ENCODE measurements at places on chromosomes 13 and 19.
A peak's percentile ranks its signal among the peaks of the same experiment; 100 is the strongest.

- no peak for DNase-seq
Measured at GRCh38 chr19:46461537-46461936, 9.8 kb downstream of the PNMA8A start.

GRCh38 chr13:46817838-46818476 is 21.0 kb upstream of the ESD start:
- no peak for DNase-seq

- no peak for DNase-seq
Measured at GRCh38 chr13:112447761-112448603, 71.8 kb downstream of the SPACA7 start.

GRCh38 chr13:110023729-110024644 is 237.6 kb upstream of the IRS2 start:
- no peak for DNase-seq

DNA sequence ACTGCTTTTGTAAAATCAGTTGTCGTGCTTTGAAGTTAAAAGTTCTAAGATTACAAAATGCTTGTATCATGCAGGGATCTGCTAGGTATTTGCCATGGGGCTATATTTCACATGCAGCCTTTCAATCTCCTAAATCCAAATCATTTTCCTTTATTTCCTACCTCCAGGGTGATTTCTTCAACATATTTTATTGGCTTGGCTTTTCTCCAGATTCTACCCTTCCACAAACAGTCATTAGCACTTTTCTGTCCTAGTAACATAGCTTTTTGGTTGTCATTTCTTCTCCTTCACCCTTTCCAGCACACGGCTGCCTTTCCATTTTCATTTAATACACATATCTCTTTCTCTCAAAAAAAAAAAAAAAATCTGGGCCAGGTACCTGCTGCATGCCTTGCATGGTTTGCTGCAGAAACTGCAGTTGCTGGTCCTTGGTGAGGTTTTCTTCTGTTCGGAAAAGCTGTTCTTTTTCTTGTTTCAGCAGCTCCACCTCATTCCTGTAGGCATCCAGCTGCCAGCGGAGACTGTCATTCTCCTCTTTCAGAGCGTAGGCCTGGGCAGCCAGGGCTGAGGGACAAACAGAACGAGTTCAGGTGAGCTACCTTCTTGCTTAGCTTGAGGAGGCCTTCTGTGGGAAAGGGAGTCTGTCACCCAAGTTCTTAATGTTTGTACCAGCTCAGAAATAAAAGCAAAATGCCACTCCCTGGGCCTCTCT is 274.7 kb downstream of the DNAJC15 start:
- no peak for DNase-seq

- DNase-seq = no peak
Measured at GRCh38 chr19:50943074-50943828, 9.6 kb downstream of the KLK5 start.

- DNase-seq = no peak
Measured at GRCh38 chr13:27678306-27679040, 56.8 kb downstream of the POLR1D start.

GRCh38 chr19:52336791-52337381 is 843 bp downstream of the ZNF610 start:
- no peak for DNase-seq

DNA sequence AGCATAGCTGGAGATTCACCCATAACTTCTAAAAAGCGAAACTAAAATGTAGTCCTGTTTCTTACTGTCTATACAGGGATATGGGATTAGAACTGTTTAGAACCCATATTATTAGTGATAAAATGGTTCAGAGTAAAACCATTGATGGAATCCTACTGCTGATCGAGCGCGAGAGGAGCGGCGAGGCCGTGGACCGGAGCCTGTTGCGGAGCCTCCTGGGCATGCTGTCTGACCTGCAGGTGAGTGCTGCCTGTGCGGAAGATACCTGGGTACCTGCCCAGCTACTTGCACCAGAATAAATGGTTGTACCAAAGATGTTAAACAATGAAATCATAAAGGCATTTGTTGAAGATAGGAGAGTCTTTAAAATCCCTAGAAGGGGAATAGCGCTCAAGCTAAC is 23.7 kb downstream of the CUL4A start:
- DNase-seq = no peak

GRCh38 chr19:58429745-58430144 is 10.2 kb downstream of the ZNF132 start:
- no peak for DNase-seq

- no peak for DNase-seq
Measured at GRCh38 chr13:90032841-90033493, 1314.5 kb upstream of the MIR17HG start.

DNA sequence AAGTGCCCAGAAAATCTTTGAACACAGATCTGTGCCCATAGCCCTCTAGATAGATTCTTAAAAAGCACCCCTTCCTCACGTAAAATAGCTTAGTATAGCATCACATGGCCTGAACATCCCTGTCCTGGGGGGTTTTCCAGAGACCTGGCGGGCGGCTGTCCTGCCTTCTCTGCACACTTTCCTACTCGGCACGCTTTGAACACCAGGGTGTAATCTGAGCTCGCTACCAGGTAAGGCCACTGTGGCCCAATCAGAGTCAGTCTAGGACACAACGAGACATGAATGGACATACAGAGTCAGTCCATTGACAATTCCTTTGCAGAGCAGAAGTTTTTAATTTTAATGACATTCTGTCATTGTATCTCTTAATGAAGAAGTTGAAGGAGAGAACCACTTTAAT is 8.1 kb downstream of the CYP2A13 start:
- no peak for DNase-seq

- no peak for DNase-seq
Measured at GRCh38 chr13:113861433-113862030, 2.3 kb downstream of the GAS6 start.

DNA sequence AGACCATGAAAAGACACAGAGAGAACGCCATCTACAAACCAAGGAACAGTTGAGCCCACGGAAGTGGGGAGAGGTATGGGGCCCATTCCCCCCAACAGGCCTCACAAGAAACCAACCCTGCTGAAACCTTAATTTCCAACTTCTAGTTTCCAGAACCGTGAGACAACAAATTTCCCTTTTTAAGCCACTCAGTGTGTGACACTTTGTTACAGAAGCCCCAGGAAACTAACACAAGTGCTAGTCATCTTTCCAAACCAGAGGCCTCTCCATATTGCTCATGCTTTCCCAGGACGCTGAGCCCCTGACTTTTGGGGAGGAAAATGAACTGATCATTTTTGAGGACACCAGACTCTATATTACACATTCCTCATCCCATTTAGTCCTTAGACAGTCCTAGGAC is 186.8 kb downstream of the NUFIP1 start:
- DNase-seq = no peak

- DNase-seq = no peak
Measured at GRCh38 chr19:49556412-49557398, 23.7 kb downstream of the NOSIP start.

DNA sequence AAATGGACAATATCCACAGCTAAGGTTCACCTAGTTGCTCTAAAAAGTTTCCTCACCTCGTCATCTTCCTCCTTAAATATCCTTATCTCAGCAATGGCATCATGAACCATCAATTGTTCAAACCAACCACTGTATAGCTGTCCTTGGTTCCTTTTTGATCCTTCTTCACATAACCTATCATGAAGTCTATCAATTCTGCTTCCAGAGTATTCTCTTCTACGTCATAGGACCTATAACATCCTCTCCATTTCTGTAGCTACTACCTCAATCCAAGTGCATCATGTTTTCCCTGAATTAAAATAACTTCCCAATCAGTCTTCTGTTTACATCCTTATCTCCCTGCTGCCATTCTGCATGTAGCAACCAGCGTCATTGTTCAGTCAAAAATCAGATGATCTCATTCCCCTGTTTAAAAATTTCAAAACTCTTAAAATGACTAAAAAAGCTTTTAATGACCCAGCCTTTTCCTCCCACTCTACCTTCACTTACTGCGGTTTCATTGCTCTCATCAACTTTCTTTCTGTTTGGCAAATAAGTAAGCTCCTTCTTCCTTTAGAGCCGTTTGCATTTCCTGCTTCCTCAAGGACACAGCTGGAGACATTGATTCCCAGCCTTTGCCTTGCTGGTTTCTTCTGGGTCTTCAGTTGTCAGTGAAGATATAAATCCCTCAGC is 223.9 kb upstream of the MIR17HG start:
- no peak for DNase-seq

- DNase-seq = no peak
Measured at GRCh38 chr13:48333976-48334375, 30.4 kb downstream of the RB1 start.

- no peak for DNase-seq
Measured at GRCh38 chr19:31749231-31749630, 400.0 kb upstream of the TSHZ3 start.

DNA sequence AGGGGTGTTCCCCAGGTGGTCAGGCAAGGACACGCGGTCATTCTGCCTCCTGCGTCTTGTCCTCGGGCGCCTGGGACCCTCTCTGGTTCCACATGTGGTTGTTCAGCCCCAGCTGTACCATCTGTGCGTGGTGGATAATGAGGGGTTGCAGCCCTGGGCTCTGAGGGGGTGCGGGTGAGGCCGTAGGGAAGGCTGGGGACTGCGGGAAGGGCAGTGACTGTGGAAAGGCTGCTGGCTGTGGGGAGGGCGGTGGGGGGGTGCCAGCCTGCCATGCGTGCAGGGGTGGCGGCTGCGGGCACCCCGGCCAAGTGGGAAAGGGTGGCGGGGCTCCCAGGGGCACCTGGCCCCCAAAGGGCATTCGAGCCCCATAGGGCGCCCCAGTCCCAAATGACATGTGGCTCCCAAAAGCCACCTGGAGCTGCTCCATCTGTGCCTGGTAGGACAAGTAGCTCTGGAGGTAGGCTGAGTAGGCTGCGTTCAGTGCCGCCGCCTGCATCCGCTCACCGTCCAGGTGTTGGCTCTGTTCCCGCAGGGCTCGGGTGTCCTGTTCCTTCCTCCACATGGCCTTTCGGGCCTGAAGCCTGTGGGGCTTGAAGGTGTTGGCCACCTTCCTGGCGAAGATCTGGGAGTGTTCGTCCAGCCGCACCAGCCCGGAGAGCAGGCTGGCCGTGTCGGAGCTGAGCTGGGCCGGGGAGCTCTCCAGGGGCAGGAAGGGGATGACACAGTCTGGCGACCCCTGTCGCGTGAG is 15.1 kb downstream of the TICAM1 start:
- no peak for DNase-seq

DNA sequence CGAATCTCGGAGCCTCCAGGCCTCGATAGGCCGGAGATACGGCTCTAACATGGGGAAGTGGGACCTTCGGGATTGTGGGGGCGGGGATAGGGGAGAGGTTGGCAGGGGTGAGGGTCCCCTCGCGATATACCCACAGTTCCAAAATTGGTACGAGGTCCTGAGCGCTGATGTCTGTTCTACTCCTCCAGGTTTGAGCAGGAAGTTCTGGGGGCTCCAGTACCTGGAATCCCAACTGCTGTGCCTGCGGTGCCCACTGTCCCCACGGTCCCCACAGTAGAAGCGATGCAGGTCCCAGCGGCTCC is 447 bp downstream of the RBM42 start:
- DNase-seq = no peak

DNA sequence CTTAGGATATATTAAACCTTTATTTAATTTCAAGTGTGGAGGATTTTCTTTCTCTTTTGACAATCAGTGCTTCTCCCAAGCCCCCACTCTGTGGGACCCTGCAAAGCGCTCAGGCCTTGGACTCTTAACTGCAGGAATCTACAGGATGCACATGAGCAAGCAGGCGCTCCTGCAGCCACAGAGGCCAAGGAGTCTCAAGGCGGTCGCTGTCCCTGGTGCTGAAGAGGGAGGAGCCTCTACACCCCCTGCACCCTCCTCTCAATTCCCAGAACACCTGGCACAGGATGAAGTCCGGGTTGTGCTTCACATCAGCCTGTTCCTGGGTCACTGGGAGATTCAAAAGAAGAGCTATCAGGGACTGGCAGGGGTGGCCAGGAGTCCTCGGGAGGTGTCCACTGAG is 13.5 kb downstream of the OR10H4 start:
- DNase-seq = no peak

DNA sequence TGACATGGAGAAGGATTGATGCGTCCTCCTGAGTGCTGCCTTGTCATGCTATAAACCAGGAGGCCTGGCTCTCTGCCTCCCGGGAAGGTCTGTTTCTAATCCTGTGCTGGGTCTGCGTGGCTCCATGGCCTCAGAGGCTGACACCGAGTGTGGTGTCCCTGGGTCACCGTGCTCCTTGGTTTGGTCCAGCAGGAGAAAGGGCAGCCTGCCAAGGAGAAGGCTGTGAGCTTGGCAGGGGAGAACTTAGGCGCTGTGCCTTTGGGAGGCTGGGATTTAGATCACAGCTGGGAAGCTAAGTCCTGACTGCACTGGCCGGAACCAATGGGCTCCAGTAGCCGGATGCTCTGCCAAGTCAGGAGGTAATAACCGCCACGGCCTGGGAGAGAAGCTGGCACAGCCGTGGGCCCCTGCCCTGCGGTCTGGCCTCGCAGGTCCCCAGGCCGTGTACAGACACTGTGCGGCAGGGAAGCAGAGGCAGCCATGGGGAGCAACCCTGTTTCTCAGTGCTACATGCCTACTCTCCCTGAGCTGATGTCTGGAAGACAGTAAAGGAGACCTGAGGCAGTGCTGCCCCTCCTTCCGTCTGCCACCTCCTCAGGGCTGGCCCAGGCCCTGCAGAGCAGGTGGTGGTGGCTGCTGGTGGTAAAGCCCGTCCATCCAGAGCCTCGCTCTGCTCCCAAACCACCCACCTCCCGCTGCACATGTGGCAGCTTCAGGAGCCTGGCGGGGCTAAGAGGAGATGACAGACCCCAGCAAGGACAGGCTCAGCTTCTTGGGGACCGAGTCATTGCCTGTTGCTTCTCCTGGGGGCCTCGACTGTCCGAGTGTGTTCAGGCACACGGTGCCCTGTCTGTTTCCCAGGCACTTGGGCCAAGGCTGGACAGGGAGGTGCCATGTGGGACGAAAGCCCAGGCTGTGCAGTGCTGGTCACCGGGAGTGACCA is 44.9 kb downstream of the C13orf46 start:
- DNase-seq = no peak

GRCh38 chr13:35826626-35827254 is 304.4 kb downstream of the DCLK1 start:
- no peak for DNase-seq

DNA sequence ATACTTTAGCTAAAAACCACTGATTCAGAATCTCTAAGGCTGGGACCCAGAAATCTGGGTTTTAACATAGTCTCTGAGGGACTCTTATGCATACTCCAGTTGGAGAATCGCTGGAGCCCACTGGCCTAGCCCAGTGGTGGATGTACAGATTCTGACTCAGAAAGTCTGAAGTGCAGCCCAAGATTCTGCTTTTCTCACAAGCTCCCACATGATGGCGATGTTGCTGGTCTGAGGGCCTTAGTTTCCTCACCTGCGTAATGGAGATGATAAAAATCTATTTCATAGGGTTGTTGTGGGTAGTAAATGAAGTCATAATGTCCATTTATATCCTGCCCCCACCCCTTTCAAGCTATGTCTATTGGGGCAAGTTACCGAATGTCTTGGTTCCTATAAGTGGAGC is 7.7 kb upstream of the CDADC1 start:
- peak; percentile 15 for DNase-seq

All from activated CD4-positive, alpha-beta T cell treated with anti-CD3 and anti-CD28 coated beads, Interleukin-2, amount 50 U/mL, for 24 hours (primary cell).